NCI-H69 (cell line): ENCODE measurements at places on chromosomes 13 and 19.

- peak; percentile 36 for DNase-seq
These were observed 130.6 kb downstream of the DLEU7 start for GRCh38 chr13:50712881-50713280.

DNA sequence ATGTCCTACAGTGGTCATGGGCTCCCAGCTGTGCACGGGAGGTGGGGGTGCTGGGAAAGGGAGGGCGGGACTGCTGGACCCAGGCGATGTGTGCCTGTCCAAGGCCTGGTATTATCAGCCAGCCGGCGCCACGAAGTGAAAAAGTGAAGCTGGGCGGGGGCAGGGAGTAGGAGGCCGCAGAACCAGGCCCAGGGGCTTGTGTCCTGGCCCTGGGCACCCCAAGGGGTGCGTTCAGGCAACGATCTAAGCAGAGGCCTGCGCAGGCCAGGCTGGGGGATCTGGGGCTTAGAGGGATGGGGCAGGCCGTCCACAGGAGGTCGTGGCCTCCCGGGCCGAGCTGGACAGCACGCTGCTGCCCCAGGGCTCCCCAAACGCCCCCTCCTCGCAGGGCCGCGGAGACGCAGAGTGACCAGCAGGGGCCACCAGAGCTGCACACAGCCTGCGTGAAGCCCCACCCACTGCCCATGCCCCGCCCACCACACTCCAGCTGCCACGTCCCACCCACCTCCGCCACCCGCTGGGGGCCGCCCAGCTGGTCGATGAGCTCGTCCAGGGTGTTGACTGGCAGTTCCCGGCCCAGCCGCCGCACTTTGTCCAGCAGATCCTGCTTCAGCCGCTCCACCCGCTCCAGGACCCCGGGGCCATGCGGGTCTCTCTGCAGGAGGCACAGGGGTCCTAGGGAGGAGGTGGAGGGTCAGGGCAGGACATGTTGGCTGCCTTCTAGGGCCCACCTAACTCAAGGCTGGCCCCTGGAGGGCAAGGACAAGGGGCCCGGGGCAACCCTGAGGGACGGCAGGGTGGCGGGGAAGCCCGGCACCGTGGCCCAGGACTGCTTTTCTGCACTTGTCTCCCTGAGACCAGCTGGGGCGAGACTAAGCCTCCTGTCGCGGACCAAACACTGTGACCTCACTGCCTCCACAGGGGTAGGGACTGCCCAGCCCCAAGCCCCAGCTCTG is 9.5 kb downstream of the GPX4 start:
- DNase-seq, result peak; percentile 94

- DNase-seq, result no peak
These were observed 339.2 kb downstream of the MYO16 start for GRCh38 chr13:108968566-108968965.

- DNase-seq, result peak; percentile 88
These were observed 19.0 kb downstream of the MRPS12 start for GRCh38 chr19:38949580-38950367.

DNA sequence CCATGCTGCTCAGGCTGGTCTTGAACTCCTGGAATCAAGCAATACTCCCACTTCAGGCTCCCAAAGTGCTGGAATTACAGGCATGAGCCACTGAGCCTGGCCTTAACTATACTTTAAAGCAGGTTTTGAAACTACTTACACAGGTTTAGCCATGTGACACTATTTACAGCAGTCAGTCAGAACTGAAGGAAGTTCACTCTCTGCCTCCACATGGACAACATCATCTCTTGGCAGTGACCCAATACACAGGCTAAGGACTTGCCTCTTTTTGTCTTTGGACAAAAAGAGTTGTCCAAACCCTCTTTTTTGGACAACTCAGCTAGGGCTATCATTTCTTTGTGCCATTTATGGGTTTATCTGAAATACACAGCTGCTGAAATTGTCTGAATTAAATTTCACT is 89.0 kb upstream of the CLDN10 start:
- DNase-seq, result no peak

- DNase-seq, result no peak
These were observed 56.5 kb downstream of the ARHGEF7 start for GRCh38 chr13:111171629-111172028.

- peak; percentile 95 for DNase-seq
These were observed 5.7 kb downstream of the JAK3 start for GRCh38 chr19:17841810-17842662.

DNA sequence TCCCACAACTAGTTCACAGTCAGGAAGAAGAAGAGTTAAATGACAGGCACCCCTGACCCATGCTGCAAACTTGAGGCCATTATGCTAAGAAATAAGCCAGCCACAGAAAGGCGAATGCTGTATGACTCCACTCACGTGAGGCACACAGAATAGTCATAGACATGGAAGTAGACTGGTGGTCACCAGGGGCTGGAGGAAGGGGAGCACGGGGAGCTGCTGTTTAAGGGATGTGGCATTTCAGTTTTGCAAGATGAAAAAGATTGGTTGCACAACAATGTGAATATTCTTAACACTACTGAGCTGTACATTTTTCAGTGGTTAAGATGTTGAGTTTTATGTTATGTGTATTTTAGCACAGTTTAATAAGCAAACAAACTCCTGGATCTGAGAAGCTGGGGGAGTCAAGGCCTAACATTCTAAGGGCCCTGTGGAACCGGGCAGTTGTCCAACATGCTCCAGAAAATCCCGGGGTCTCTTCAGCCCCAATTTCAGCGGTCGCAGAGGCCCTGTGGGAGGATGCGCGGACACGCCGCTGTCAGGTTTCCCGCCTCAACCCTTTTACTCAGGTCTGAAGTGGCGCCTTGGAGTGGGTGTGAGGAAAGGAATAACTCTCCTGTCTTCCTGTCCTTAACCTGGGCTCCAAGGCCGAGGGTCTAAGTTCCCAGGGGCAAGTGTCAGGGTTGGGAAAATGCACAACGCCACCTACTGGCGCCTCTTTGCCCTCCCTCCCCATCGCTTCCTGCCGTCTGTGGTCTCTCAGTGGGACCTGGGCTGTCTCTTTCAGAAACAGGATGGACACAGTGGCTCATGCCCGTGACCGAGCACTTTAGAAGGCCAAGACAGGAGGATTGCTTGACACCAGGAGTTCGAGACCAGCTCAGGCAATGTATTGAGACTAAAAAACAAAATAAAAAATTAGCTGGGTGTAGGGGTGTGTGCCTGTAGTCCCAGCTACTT is 4.4 kb upstream of the TMEM272 start:
- peak; percentile 21 for DNase-seq

DNA sequence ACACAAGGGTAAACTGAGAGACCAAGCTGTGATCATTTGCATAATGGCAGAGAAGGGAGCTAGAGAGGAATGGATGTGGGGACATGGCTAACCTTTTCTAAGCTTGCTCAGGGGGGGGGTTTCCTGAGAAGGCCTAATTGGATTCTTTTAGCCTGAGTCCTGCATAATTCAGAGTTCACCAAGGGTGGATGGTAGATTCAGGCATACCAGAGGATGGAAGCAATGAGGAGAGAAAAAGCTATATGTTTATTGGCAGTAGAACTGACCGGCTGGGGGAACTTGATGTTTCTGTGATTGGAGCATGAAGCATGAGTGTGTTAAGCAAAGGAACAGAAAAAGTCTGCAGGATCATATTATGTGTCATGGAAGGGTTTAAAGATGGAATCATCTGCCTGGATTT is 65.9 kb upstream of the KLF12 start:
- DNase-seq, result no peak

DNA sequence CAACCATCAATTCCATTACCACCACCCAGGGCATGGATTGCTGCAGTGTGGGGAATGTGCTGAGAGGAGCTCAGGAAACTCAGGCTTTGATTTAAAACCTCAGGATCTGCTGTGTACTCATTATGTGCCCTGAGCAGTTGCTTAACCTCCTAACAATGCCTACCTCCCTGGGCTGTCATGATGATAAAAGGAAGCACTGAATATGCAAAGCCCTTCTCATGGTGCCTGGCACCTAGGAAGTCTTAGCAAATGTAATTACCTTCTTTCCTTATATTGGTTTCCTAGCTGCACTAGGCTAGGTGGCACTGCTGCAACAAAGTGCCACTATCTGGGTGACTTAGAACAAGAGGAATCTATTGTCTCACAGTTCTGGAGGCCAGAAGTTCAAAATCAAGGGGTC is 62.2 kb downstream of the KCTD12 start:
- DNase-seq, result peak; percentile 13

DNA sequence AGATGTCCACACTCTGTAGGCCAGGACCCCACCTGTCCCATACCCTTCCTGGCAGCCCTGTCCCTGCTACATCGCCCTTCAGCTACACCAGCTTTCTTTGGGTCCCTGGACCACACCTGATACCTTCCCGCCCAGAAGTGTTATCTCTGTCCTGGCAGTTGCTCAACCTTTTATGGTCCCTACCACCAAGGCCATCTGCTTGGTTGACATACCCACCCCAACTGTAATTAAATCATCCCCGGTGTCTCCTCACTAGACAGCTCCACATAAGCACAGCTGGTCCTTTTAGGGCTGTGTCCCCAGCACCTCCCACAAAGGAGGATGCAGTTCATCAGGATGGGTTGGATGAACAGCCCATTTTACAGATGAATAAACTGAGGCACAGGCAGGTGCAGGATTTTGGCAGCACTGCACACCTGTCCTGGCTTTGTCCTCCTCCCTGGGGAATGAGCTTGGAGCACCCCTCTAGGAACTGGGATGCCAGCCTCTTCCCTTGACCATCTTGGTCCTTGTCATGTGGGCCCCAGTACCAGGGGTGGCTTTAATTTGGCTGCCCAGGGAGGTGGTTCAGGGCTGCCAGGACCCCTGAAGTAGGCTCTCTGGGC is 12.9 kb downstream of the NACC1 start:
- DNase-seq, result peak; percentile 26

DNA sequence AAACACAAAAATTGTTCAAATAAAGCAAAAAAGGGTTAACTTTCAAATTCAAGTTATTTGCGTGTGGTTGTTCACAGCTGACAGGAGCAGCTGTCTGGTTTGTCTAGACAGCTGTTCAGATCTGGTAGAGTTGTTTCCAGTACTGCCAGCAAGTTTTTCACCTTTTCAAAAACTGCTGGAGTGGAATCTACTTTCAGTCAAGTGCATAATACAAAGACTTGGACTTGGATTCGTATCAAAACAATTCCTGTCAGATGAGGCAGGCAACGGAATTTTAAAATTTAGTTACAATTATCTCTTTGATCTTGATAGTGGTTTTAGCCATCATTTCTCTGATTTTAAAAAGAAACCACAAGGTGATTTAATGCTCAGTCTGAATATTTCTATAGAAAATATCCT is 51.7 kb upstream of the EEF1AKMT1 start:
- no peak for DNase-seq

GRCh38 chr13:48181482-48182145 is 51.4 kb upstream of the ITM2B start:
- no peak for DNase-seq

GRCh38 chr13:112074139-112074865 is 7.4 kb downstream of the SOX1 start:
- DNase-seq, result no peak

DNA sequence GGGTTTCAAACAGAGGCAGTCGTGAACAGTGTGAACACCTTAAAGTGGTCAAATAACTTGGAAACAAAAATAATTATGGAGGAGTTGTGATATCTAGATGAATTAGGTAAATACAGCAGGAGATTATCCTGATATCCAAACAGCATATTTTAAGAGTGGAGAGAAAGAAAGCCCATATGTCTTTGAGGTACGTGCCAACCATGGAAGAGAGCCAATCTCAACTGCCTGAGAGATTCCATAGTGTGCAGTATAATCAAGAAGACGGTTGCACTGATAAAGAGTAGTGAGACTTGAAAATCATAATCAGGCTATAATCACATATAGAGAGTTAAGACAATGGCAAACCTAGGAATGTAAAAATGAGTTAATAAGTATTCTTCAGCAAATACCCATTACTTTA is 472.8 kb upstream of the SLITRK5 start:
- DNase-seq, result peak; percentile 2

DNA sequence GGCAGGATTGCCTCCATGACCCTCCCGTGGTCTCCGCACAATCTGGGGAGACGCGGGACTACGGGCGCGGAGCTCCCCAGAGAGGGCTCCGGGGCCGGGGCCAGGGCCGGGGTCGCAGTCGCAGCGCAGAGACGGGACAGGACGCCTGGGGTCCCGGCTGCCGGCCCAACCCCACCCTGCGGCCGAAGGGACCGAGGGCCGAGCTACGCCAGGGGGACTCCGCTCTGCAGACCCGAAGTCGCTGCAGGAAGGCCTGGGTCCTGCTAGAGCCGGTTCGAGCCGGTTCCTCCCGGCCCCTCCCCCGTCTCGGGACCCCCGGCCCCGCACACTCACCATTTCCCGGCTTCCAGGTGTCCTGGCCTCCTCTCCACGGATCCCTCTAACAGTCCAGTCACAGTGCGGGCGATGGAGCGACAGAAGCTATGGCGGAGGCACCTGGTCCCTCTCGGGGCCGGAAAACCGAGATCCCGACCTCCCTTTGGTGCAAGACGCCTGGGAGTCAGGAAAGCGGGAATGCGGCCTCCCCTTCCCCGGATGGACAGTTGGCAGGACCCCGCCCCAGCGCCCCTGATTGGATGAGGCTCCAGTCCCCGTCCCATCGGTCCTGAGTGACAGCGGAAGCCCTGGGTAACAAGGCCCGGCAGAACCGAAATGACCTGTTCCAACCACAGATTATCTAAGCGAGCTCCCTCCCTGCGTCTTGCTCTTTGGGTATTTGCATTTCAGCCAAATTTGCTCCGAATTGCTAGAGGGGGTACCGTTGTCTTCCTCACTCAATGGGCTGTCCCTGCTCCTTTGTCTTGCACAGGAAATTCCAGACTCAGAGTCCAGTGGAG is at the start of gene ZNF625:
TSS of gene ZNF625 (minus strand) at position 512 of the 836 bp plus-strand sequence. CDS start at position 336, 176 bp downstream.
- DNase-seq, result peak; percentile 98

GRCh38 chr13:60857698-60858097 is 460.7 kb downstream of the TDRD3 start:
- no peak for DNase-seq

- peak; percentile 79 for DNase-seq
These were observed 173.9 kb upstream of the SERP2 start for GRCh38 chr13:44199627-44200207.

DNA sequence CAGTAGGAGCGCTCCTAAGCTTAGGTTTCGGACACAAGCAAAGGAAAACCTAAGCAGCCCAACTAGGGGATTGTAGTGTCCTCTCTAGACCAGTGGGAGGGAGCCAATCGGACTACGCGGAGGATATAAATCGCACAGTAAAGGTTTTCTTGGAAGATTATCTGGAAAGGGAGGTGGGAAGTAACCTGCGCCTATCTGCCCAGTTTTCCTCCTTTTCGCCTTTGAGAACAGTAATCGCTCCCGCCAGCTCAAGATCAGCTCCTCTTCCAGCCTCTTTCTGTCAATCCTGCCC is 456 bp upstream of the RAB4B start:
- no peak for DNase-seq
